ENCODE measurements at places on chromosomes 6 and 20.

GRCh38 chr6:91079969-91080368, 493.1 kb upstream of the MAP3K7 start:
- no peak for DNase-seq

DNA sequence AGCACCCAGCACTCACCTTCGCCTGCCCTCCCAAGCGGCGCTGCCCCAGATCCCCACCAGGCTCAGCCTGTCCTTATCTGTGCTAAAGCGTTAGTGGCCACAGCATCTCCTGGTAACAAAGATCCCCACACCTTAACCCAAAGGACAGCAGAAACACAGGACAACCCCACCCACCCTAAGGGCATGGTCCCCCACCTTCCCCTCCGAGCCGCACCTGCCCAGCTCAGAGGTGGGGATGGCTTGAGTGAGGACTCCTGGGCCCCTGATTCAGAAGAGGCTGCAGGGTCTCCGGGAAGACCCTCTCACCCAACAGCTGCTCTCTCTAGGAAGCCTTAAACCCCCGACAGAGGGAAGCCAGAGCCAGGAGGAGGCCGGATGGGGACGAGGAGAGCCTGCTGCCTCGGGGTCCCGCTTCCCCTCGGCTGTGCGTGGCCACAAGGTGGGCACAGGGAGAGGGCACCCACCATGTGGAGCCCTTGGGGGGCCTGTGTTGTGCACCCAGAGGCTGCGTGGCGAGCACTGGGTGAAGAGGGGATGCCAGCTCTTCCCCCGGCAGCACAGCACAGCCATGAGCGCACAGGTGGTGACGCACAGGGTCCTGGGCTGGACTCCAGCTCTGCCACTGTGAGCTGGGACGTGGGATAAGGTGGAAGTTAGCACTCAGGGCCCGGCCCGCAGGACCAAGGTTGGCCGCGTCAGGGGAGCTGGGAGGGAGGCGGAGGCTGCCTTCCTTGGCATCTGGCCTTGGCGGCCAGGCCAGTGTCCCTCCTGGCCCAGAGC, 31.9 kb upstream of the MRGBP start:
- DNase-seq: no peak

DNA sequence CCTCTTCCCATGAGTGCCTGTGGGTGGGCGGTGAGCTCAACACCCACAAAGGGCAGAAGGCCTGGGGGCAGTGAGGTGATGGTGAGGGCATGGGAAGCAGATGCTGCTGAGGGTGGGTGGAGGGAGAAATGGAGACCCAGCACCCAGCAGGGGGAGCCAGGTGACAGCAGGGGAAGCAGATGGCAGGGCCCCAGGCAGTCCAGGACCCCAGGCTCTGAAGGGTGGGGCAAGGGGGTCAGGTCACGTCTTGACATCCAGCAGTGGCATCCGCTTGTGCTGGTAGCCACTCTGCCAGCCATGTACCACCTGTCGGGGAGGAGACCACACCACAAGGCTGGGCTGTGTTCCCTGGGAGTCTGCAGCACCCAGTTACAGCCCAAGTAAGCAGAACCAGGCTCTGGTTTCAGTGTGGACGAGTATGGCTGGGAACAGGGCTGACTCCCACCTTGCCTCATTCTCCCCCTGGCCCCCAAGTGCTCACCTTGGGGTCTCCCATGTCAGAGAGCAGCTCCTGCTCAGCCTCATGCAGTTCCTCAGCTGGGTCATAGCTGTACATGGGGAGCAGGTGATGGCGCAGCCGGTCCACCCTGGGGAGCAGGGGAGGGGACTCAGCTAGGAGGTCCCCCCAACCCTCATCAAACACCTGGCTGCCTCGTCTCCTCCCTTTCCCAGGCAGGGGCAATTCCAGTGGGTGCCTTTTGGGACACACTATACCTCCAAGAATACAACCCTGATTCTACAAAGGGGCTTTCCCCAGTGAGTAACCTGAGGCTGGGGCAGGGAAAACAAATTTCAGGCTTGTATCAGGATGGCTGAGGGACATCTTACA, 2.0 kb downstream of the SMIM29 start:
- DNase-seq: no peak

- no peak for DNase-seq
Observed at GRCh38 chr20:62032609-62033368, 32.9 kb downstream of the TAF4 start.

DNA sequence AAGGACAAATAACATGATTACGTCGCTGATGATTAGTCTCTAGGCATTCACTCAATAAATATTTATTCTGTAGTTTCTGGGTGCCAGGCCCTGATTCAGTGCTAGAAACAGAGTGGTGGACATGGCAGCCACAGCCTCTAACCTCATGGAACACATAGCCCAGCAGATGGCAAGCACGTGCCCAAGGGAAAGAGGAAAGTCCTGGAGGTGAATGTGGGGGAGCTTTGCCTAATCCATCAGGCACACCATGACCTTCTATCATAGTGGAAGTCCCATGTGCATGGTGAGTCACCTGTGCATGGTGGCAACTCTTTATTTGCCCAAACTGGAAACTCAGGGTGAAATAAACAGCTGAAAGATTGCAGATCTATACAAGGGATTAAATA, 143.0 kb upstream of the TNFAIP3 start:
- DNase-seq: no peak
